ENCODE measurements at places on chromosomes 6 and 20.

- DNase-seq = no peak
Measured at GRCh38 chr20:63941282-63942081, 14.7 kb downstream of the UCKL1 start.

DNA sequence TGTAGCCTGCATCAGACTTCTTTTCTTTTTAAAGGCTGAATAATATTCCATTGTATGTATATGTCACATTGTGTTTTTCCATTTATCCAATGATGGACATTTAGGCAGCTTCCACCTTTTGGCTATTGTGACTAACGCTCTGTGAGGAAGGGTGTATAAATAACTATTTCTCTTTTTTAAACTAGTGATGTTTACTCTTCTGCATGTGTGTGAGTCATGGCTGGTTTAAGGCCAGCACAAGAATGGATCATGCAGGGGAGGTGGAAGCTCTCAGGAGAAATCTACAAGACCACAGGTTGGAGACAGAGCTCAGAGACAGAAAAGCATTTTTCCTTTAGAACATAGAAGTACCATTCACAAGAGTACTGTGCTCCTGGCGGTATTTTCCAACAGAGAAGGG lies 307.2 kb downstream of the SOX4 start:
- no peak for DNase-seq

GRCh38 chr6:89410231-89410761 lies 1.8 kb downstream of the RRAGD start:
- no peak for DNase-seq

DNA sequence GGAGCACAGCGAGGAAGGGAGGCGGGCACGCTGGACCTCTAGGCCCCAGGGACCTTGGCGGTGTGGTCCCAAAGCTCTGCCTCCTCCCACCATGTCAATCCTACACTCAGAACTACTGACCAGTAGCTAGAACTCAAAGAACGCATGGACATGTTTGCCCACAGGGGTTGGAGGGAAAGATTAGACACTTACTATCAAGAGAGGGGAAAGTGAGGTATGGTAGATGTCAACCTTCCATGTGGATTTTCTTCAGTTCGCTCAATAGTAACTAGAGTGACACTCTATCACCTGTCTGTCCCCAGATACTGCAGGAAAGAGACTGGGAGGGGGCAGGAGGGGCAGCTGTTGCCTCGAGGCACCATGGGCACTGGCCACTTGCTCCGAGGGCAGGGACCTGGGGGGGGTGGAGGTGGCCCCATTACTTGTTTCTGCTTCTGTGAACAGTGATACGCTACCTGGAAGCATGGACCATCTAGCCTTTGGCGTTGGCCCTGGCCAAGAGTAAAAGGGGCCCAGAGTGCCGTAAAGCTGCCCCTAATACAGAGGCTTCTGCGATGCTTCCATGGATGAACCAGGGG lies 912 bp upstream of the DIDO1 start:
- no peak for DNase-seq

- no peak for DNase-seq
Measured at GRCh38 chr6:121557146-121557940, 121.9 kb downstream of the GJA1 start.

DNA sequence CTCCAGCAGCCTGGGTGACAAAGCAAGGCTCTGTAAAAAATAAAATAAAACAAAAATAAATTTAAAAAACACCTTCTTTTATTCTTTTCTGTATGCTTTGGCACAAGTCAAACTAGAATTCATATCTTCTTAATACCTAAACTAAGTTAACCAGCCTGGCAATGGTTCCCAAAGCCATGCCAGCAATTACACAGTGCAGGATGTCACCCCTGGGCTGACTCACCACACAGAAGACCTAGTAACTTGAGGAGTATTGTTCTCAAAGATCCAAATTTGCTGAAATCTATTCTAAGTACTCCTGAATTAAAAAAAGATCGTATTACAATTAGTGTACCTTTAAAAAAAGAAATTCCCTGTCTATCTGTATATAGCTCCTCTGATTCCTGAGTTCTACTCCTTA lies 162.7 kb upstream of the SGK1 start:
- no peak for DNase-seq

GRCh38 chr6:85669735-85670194 lies 27.1 kb upstream of the SYNCRIP start:
- DNase-seq = no peak

GRCh38 chr20:54194724-54195438 lies 13.0 kb upstream of the PFDN4 start:
- DNase-seq = no peak

DNA sequence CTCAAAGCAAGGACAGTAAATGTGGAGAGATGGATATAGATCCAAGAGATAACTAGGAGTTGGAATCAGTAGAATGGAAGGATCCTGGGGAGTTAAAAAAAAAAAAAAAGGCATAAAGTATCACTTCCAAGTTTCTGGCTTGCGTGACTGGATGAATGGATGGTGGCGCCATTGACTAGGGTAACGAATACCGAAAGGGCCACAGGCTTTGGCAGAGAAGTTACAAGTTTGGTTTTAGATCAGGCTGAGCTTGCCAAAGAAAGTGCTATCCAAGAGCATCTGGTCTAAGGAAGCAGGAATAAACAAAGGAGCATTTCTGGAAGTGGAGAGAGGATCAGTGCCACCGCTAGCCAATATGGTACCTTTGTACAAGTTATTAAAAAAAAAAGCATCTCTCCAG lies 17.5 kb downstream of the L3MBTL1 start:
- DNase-seq = no peak

- no peak for DNase-seq
Measured at GRCh38 chr6:127342296-127342945, 988 bp downstream of the ECHDC1 start.

GRCh38 chr6:14597090-14597489 lies 479.5 kb downstream of the CD83 start:
- DNase-seq = no peak

DNA sequence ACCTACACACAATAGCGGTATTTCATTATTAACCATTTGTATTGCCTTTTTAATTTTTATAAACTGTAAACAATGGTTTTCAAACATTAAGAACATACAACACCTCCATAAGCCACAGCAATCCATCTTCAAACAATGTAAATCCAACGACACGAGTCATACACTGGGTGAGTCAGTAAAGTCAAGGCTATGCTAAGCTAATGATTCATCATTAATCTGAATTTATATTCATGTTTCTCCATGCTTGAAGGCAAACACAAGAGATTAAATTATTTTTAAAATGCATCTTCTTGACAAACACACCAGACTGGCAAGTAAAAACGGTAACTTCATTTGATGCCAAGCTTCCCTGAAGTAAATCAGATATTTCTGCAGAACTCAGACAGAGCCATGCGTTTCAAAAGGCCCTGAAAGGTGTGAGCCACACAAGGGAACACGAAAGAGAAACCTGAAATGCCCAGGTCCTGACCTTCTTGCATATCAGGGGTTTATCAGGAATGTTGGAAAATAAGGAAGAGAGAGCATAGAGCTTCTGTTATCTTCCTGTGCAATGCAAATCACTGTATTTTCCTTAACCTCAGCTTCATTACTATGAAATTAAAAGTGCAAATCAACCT lies 162.5 kb downstream of the ALDH8A1 start:
- no peak for DNase-seq

DNA sequence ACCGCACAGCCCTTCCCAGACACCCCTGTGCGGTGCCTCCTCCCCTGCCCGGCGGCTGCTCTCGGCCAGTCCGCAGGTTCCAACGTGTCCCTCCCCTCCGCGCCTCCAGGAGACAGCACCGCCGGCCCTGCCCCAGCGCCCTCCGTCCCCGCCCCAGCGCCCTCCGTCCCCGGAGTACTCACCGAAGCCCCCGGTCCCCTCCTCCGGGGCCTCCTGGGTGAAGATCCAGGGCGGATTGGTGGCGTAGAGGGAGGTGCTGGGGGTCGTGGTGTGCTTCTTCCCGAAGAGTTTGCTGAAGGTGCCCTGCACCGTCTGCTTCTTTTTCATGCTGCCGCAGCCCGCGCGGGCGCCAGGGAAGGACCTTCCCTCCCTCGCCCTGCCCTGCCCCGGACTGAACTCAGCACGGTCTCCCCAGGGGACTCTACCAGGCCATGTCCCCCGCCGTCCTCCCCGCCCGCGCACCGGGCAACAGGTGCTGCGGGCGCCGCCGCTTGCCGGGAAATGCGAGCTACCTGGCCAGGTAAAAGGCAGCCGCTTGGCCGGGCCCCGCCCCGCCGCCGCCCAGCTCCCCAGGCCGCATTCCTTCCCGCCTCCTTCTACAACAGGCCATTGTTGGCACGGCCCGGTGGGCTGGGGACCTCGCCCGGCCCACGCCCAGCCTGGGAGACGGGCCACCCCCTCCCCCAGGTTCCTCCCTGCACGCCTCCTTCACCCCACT lies at the start of gene C6orf132:
Gene C6orf132 (minus strand): TSS at position 503 of the 718 bp plus-strand sequence. CDS start 176 bp downstream, at position 327.
- no peak for DNase-seq

- DNase-seq = no peak
Measured at GRCh38 chr20:16747291-16747811, 807 bp upstream of the OTOR start.

DNA sequence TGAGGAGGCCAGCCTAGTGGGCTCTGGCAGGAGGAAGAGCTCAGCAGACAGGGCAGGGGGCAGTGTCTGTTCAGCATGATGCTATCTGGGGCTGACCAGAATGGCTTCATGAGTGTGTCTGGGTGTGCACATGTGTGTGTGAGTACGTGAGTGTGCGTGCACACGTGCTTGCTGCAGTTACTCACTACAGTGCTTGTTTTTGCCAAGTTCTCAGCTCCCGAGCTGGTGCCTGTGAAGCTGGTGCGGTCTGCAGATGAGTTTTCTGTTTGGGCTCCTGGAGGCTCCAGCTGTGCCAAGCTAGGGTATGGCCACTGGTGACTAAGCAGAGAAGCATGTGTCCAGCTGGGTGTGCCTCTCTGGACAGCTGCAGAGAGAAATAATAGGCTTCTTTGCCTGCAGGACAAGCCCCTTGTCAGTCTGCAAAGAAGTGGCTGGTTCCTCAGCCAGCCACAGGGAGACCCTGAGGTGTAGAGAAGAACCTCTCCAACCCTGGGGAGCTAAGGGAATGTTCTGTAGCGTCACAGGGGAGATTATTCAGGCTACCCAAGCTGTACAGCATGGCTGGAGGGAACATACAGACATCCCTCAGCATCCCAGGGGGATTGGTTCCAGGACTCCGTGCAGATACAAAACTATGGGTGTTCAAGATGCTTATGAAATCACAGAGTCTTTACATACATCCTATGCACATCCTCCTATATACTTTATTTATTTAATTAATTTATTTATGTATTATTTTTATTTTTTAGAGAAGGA lies 40.2 kb upstream of the FAM50B start:
- DNase-seq = no peak

GRCh38 chr6:155212616-155213380 lies 51.0 kb upstream of the CLDN20 start:
- no peak for DNase-seq

DNA sequence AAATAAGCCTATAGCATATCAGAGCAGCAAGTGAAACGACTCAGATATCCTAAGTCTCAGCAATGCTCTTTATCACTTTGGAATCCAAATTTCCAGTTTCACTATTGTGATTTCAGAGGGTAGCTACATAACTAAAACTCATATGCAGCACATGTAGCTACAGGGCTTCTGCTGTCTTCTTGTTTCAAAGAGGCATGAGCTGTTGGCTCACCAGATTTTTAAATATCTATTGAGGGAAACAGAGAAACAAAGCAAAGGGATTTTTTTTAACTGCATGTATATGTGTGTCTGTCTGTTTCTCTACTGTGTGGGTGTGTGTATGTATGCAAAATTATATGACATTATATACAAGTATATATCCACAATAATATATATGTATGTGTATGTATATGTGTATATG lies 258.4 kb downstream of the HDGFL1 start:
- no peak for DNase-seq

DNA sequence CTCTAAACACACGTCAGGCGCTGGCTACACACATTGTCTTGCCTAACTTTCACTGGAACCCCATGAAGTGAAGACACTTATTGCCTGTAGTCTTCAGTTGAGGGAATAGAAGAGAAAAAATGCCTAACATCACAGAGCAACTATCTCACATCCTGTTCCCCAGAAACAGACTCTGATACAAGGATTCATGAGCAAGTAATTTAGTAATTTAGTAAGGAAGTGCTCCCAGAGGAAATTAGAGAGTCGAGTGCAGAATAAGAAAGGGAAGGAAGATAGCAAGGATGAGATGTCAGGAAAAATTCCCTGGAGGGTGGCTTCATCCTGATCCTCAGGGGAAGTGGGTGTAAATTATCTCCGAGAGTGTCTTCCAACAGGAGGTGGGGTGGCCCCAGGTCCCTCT lies 104.0 kb downstream of the FOXA2 start:
- DNase-seq = no peak

DNA sequence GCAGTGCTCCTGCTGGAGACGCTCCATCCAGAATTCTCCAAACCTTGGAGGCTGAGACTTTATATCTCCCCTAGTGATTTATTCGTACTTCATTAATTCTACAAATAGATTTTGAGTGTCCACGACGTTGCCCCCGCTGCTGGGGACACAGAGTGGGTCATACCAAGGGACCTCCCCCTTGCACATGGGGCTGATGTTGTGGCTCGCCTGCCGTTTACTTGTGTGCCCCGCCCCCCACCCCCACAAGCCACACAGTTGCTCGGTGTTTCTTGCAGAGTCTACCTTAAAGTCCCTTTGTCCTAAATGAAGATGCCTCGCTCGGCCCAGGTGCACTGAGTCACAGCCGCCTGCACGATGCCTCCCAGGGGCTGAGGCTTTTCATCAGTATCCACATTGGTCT lies 20.3 kb upstream of the SMOC2 start:
- DNase-seq = no peak

DNA sequence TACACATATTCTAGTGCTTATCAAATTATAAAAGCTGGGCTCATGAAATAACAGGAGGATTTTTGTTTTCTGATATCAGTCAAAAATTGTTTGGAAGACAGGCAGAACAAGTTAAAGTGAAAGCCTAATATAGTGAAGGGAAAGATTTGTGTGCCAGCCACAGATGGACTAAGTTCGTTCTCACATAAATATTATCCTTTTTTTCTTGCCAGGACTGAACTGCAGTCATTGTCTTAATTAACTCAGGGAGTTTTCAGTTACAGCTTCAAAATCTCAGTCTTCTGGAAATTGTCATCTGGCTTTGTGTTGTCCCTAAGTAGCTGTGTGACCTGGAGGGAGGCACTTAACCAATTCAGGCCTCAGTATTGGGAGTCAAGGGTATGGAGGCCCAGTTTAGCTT lies 40.7 kb downstream of the PLCB4 start:
- DNase-seq = no peak

- no peak for DNase-seq
Measured at GRCh38 chr20:24773751-24774201, 175.3 kb upstream of the CST7 start.

GRCh38 chr6:117917176-117917575 lies 10.1 kb downstream of the SLC35F1 start:
- DNase-seq = no peak

GRCh38 chr20:49320460-49320859 lies 42.6 kb upstream of the ZNFX1 start:
- DNase-seq = no peak

GRCh38 chr6:136089876-136090275 lies 160.2 kb downstream of the MTFR2 start:
- no peak for DNase-seq

- DNase-seq = no peak
Measured at GRCh38 chr20:52305024-52305645, 113.6 kb upstream of the ZFP64 start.

- DNase-seq = no peak
Measured at GRCh38 chr6:137958811-137959565, 91.9 kb downstream of the TNFAIP3 start.

Measured in activated CD4-positive, CD25-positive, alpha-beta regulatory T cell (primary cell).